ENCODE measurements at places on chromosomes 12 and 14. TPM values are rescaled to one million over a fixed set of nuclear protein-coding genes. Genes with fewer than 3 reads are reported as not detected.

Gene VDR
- 305 TPM for total RNA-seq

Gene MMP19
- total RNA-seq: not detected

Gene DHH
- total RNA-seq: not detected

Gene CNTN1
- not detected for total RNA-seq

Gene HOXC12
- not detected for total RNA-seq

Gene SCNN1A
- 0.05 TPM for total RNA-seq

Gene KRT83
- total RNA-seq: not detected

Gene OR6C2
- not detected for total RNA-seq

Gene SMIM41
- total RNA-seq: not detected

Gene NGB
- total RNA-seq: not detected

Gene GPR84
- 2.3 TPM for total RNA-seq

Gene FGF6
- not detected for total RNA-seq

Gene ZC2HC1C
- total RNA-seq: 0.71 TPM

Gene VRTN
- total RNA-seq: not detected

Gene JDP2
- total RNA-seq: 2.0 TPM

Gene SLC7A8
- total RNA-seq: not detected

Gene TTC5
- 33.0 TPM for total RNA-seq

Gene DTX1
- total RNA-seq: 0.29 TPM

Gene GPR135
- total RNA-seq: 1.6 TPM

Gene RERG
- total RNA-seq: not detected

Gene MAP1LC3B2
- 0.49 TPM for total RNA-seq

Gene TEX22
- 7.4 TPM for total RNA-seq

Gene EGLN3
- 11.2 TPM for total RNA-seq

Gene CMA1
- not detected for total RNA-seq

Gene PAPLN
- total RNA-seq: 0.39 TPM

Gene CCDC38
- total RNA-seq: not detected

Gene RNASE7
- not detected for total RNA-seq

Gene AHNAK2
- total RNA-seq: 0.02 TPM

Gene CBLN3
- total RNA-seq: 5.5 TPM

Gene FLVCR2
- total RNA-seq: 2.9 TPM

Gene AQP6
- not detected for total RNA-seq

Gene FOXN4
- not detected for total RNA-seq

Gene ARHGAP9
- 102 TPM for total RNA-seq

Gene E2F7
- 16.9 TPM for total RNA-seq

Gene KRT76
- total RNA-seq: not detected

Gene OTOGL
- 0.21 TPM for total RNA-seq

Gene SLC25A47
- not detected for total RNA-seq

Gene AKAP5
- total RNA-seq: 1.1 TPM

Gene PPP2R5E
- 46.3 TPM for total RNA-seq

Gene APAF1
- 21.2 TPM for total RNA-seq

Gene CD163L1
- not detected for total RNA-seq

Gene CTSG
- not detected for total RNA-seq

Gene MYF6
- total RNA-seq: not detected

Gene ALX1
- not detected for total RNA-seq

Gene OAS1
- total RNA-seq: 24.2 TPM

Gene HOXC9
- not detected for total RNA-seq

Gene PRH2
- not detected for total RNA-seq

Gene MMP17
- 0.39 TPM for total RNA-seq

Gene PROX2
- not detected for total RNA-seq

Gene PLEKHD1
- total RNA-seq: not detected

Gene HOXC4
- total RNA-seq: not detected

Gene ADAM21
- total RNA-seq: not detected

Gene SELPLG
- 51.9 TPM for total RNA-seq

Gene NTF3
- total RNA-seq: not detected

Gene TAS2R8
- not detected for total RNA-seq

Gene FAM181A
- not detected for total RNA-seq

Gene ADAMTS20
- not detected for total RNA-seq

Gene DBX2
- not detected for total RNA-seq
